ENCODE measurements at places on chromosomes 7 and 10.

DNA sequence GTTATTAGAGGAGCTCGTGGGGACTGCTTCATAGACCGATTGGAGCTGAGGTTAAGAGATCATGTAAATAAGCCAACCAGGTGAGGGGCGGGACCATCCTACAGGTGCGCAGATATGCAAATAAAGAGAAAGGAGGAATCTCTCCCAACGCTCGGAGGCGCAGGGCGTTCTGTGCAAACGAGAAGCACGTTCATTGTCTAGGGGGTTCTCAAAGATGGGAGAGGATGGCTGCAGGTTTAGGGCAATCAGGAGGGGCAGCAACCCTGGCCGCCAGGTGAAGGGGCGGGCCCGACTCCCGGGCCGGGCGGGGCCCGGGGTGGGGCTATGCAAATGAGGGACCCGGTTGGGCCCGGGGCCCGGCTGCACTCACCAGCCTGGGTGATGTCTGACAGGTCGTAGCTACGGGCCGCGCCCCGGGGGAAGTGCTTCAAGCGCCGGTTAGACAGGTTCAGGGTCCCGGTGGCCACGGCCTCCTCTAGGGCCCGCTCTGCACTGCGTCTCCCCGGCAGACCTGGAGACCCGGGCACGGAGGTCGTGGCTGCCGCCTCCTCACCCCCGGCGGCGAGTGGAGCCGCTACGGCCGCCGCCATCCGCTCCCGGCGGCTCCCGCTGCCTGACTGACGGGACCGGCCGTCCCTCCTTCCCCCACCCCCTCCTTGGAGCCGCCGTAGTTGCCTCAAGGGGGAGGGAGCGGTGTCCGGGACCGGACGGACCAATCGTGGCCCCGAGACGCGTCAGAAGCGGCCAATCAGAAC is at the start of gene LRCH4:
Gene LRCH4, minus strand, starts transcription at position 619 of the 755 bp plus-strand sequence. Its CDS starts 29 bp downstream, at position 590.
- DNase-seq, result peak; percentile 52

DNA sequence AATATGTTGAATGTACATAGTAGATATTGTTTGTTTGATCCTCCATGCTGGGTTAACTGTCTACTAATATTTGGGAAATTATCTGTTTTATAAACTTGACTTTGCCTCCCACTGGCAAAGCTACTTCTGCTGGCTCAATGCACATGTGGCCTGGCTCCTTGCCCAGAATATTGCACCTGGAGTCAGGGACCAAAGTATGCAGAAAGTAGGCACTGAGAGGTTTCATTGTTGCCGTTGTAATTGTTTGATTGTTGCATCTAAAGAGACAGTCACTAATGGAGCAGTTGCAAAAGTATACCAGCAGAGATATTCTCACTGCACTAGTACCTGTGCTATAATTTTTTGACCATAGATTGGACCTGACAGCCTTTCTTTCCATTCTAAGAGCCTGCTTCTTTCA is 137.8 kb upstream of the CNTNAP2 start:
- no peak for DNase-seq

- no peak for DNase-seq
Observed at GRCh38 chr10:69963835-69964710, 88.6 kb upstream of the MACROH2A2 start.

DNA sequence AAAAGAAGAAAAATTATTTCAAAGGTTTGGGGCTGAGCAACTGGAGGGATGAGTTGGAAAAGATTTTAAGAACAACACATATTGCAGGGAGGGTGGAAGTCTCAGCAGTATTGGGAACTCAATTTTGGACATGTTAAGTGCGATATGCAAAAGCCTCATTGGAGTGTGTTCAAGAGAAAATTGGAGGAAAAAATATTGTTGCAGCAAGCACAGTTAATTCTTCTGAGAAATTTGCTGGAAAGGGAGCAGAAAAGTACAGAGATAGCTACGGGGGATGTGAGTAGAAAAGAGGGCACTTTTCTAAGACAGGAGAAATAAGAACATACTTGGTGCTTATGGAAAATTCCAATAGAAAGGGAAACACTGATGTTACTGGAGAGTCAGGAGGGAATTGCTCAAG is 59.8 kb upstream of the MAGI2 start:
- no peak for DNase-seq

GRCh38 chr7:36512616-36513015 is 123.0 kb downstream of the ANLN start:
- DNase-seq, result no peak

DNA sequence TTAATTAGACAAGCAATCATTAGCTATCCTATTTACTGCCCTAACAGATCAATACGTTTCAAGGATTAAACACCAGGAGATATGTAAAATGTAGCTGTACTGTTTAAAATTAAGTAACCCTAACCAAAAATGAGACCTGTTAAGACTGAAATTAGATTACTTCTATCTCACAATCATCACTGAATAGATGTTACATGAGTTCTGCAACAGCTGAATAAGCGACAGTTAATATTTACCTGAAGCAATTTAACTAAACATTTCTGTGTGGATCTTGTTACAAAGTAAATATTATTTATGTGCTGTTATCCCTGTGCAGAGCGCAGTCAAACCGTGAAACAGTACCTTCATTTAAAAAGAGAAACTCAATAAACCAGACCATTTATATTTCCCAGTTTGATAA is 122.5 kb downstream of the RELN start:
- no peak for DNase-seq

GRCh38 chr10:61456095-61456789 is 3.1 kb upstream of the TMEM26 start:
- DNase-seq, result no peak

DNA sequence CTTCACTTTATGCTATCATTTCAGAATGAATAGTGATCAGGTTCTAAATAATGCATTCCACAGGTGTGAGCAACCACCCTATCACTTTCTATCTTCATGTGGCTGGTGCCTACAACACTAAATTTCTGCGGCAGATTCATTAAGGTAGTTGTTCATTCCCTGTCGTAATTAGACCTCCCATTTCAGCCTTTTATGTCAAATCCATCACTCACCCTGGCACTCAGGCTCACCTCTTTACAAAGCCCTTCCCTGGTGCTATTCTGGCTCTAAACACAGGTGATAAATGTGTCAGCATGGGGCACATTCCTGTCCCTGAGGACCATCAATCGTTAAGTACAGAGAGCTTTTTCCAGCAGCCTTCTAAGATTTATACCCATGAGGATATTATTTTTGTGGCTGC is 300.0 kb upstream of the C7orf33 start:
- DNase-seq, result no peak

DNA sequence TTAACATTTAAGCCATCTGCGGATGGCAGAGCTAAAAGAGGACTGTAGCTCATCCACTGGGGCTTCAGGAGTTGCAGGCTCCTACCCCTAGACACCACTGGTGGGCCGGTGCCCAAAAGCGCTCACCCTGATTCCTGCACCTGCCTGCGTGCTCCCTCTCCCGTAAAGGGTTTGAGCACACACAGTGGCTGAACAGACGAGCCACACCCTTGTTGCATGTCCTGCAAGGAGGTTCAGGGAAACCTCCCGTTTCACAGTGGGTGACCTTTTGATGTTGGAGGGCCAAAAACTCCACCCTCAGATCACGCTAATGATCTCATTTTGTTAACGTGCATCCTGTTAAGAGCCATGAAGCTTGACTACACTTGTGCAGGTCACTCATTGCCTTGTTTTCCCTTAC is 37.9 kb downstream of the SYPL1 start:
- no peak for DNase-seq

DNA sequence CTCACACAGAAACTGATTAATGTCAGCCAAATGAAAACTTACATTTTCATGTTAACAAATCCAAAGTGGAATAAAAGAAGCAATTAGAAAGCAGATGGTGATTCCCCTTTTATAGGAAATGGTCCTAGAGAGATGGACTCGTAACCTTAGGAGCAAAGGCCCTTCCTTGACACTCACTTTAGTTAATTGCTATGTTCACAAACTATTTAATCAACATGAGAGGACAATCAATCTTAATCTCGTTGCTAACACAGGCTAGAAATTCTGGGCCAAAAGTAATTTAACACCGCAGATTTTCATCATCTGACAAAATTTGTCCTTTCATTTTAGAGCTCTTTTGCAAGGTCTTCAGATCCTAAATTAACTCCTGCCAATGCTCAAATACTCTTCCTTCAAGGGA is 64.0 kb upstream of the DNAJB12 start:
- DNase-seq, result no peak

- DNase-seq, result no peak
Observed at GRCh38 chr7:46024263-46024916, 103.3 kb upstream of the IGFBP3 start.

DNA sequence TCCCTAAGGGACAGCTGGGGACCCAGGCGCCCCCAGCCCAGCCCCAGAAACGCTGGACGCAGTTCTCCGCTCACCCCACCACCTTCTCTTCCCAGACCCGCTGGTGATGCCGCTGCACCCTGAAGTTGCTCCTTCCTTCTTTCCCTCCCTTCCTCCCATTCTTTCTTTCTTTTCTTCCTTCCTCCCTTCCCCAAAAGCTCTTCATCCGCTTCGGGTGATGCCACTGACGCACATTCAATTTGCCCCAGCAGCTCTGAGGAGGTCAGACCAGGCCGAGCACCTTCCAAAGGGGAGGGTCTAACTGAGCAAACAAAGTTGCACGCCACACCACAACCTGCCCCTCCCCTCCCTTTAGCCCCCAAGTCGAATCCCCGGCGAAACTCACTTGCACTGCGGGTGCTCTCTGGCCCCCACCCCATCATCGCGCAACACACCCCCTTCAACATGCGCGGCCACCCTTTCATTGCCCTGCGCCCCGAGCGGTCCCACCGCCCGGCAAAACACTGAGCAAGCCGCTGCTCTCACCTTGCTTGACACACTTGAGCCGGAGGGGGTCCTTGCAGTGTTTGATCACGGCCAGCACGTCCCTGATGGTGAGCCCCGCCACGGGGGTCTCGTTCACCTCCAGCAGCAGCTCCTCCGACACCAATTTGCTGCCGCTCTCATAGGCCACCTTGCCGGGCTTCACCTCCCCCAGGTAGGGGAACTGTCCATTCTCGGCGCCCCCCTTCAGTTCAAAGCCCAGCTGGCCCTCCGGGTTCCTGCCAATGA is 787 bp downstream of the MAGI2 start:
- no peak for DNase-seq

- no peak for DNase-seq
Observed at GRCh38 chr10:94850766-94851165, 87.7 kb upstream of the CYP2C9 start.

- no peak for DNase-seq
Observed at GRCh38 chr10:48452879-48453412, 146.5 kb downstream of the MAPK8 start.

DNA sequence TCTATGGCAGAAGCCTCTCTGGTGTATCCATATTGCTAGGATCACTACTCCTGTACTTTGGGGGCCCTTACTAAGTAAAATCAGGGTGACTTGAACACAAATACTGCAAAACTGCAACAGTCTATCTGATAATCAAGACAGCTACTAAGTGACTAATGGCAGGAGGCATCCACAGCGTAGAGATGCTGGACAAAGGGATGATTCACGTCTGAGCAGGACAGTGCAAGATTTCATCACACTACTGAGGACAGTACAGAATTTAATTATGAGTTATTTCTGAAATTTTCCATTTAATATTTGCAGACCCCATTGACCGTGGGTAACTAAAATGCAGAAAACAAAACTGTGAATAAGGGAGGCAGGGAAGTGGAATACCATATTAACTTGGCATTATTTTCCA is 10.4 kb downstream of the CUL2 start:
- no peak for DNase-seq

GRCh38 chr10:839550-840205 is 91.8 kb downstream of the LARP4B start:
- no peak for DNase-seq

GRCh38 chr10:103793920-103794883 is 61.2 kb downstream of the SH3PXD2A start:
- DNase-seq, result no peak

GRCh38 chr7:77887567-77887966 is 89.0 kb downstream of the PHTF2 start:
- no peak for DNase-seq

DNA sequence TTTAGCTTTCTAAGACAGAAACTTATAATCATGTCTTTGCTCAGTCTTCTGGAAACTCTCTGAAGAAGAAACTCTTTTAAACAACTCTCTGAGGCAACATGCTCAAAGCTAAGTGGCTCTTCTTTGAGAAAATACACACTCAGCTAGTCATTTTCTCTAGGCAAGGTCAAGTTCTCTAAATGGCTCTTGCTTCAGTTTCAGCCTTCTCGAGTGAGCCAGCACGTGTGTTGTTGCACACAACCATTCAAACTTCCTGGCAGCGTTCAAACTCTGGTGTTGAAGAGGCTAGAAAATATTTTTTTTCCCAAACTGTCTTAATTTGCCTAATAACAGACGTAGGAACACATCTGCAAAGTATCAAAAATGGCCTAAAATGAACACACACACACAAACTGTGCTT is 129.1 kb downstream of the THSD7A start:
- no peak for DNase-seq

DNA sequence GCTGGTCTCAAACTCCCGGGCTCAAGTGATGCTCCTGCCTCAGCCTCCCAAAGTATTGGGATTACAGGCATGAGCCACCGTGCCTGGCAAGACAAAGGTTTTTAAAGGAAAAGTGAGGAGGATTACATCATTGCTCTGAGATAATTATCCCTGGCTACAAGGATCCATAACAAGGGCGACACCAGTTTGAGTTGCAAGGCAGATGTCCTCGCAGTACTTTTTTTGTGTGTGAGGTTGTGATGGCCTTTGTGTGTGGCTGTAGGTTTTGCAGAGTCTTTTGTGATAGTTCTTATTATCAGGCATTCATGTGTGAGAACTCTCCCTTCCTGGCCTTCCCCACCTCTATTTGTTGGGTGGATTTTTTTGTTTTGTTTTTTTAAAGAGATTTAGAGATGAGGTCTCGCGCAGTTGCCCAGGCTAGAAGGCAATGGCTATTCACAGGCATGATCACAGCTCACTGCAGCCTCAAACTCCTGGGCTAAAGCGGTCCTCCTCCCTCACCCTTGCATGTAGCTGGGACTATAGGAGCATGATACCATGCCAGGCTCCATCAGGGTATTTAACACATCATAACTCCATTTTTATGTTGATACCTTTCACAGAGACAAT is 10.0 kb downstream of the BTBD16 start:
- no peak for DNase-seq

DNA sequence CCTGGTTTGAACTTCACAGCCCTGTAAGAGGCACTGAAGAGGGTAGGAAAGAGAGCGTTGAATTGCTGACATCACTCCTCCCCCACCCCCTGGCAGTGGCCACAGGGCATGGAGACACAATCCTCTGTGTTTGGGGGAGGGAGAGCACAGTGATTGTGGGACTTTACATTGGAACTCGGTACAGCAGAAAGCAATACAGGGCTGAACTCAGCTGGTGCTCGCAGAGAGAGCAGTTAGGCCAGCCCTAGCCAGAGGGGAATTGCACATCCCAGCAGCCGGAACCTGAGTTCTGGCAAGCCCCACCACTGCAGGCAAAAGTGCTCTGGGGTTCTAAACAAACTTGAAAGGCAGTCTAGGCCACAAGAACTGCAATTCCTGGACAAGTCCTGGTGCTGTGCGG is 24.0 kb upstream of the CUL1 start:
- no peak for DNase-seq

Data from activated T-helper 1 cell treated with anti-CD3 and anti-CD28 coated beads, Interleukin-2, amount 50 U/mL, for 16 hours (primary cell).